Activated T-cell treated with anti-CD3 and anti-CD28 coated beads for 24 hours (primary cell): ENCODE measurements at places on chromosomes 4 and X.
A peak's percentile ranks its signal among the peaks of the same experiment; 100 is the strongest.

- DNase-seq = no peak
Measured at GRCh38 chr4:135065366-135065765, 863.8 kb upstream of the PABPC4L start.

DNA sequence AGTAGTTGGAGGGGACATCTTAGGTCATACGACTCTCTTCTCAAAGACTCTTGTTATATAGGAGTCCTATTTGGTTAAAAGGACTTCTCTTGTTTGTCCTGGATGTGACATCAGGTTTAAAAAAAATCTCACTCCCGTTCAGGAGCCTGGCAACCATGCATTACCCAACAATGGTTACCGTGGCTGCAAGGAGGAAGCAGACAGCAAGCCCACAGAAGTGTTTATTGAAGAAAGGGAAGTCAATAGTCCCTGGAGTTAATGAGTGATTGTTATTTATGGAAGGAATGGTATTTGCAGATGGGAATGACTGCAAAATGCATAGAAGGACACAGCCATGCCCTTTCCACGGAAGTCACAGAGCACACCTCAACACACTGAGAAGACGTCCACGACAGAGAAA lies 75.9 kb upstream of the ENPP6 start:
- no peak for DNase-seq

DNA sequence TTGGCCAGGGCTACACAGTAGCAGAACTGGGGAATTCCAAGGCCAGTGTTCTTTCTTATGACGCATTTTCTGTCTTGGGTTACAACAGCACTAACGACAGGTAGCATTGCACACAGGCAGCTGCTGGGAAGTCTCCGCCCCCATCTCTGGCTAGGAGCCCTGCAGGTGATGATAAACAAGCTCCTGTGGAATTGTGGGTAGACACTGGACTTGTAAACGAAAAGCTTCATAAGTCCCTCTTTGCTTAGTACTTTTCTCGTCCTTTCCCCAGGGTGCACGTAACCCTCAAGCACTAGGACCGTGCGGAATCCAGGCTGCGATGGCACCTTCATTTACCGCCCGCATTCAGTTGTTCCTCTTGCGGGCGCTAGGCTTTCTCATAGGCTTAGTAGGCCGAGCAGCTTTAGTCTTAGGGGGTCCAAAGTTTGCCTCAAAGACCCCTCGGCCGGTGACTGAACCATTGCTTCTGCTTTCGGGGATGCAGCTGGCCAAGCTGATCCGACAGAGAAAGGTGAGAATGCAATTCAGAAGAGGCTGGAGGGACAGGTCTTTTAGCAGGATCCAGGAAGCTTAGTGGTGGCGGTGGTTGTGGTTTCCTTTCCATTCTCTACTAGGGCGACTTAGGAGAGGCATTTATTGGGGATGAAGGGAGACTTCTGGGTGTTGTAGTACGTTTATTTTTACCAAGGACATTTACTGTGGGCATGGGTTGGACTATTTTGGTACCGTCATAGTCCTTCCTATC lies at the start of gene FAAH2:
FAAH2 (plus strand) TSS at position 200 of the 745 bp plus-strand sequence; CDS start at position 320, 120 bp downstream.
- peak; percentile 25 for DNase-seq

DNA sequence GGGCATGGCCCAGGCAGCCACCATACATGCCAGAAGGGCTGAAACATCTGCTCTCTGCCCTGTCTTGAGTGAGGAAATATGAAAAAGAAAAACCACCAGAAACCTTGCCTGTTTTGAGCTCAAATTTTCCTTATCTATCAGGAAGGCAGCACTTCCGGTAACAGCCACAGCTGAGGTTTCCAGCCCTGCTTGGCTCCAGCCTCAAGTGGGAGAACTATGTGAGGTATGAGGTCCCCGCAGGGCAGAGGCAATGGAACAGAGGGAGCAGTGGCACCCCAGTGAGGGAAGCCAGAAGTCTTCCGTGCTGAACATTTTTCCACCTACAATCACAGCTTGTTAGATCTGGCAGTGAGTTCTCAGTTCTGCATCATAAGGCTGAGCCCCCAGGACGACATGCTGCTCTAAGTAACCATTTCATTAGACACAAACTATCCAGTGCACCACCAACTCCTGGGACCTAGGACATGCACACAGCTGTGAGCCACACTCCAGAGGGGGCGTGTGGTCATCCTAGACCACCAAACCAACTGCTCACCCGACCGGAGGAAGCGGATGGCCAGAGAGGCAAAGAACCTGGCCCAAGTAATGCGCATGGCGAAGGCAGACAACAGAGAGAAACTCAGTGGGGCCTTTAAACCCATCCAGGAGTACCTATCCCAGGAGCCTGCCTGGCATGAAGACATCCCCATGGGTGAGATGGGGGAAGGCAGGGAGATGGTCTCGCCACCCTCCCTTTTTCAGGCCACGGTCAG lies 22.6 kb downstream of the WDR1 start:
- DNase-seq = no peak

GRCh38 chrX:13258052-13258444 lies 61.8 kb downstream of the ATXN3L start:
- no peak for DNase-seq

DNA sequence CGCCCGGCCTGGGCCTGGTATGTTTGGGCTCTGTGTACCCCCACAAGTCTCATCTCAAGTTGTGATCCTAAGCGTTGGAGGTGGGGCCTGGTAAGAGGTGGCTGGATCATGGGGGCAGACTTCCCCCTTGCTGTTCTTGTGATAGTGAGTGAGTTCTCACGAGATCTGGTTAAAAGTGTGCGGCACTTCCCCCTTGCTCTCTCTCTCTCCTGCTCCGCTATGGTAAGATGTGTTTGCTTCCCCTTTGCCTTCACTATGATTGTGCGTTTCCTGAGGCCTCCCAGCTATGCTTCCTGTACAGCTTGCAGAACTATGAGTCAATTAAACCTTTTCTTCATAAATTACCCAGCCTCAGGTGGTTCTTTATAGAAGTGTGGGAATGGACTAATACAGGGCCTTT lies 53.0 kb downstream of the CHST7 start:
- DNase-seq = no peak

DNA sequence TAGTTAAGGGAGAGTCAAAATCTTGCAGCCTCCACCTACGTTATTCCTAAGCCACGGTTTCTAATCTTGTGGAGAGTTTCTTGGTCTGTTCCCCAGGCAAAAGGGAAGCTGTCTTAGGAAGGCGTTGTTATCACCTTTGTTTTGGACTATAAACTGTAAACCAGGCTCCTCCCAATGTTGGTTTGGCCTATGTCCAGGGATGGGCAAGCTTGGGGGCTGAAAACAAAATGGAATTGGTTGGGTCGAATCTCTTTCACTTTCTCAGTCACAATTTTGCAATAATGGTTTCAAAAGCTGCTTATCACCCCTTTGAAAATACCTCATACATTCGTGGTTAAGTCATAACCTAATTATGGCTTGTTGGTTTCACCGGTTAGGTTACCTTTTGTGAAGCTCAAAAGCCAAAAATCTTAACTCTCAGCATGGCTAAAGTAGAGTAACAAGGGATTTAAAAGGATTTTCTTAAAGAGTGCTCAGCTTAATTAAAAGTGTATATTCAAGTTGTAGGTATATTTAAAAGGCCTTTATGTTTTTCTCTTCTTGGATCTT lies 232.1 kb downstream of the CHM start:
- no peak for DNase-seq

DNA sequence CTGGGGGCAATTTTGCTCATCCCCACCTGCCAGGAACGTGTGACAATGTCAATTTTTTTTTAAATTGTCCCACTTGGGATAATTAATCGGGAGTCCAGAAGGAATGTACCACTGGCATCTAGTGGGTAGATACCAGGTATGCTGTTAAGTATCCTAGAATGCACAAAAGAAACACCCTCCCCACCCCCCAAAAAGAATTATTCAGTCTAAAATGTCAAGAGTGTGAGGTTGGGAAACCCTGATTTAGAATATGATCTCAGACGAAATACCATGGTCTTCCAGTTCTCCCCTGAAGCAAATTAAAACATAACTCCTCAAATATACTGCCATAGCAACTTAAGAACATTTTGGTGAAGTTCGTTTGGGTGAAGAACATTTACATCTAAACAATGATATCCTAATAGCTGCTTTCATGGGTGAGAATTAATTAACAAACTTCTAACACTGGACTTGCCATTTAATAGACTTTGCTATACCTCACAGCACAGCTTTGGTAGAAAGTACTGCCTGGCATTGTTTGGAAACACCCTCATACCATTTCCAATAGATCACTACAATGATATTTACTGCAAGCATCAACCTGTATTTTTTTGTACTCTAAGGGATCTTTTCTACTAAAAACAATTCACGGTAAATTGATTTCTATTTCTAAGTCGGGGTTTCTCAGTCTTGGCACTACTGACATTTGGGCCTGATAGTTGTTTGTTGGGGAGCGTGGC lies 36.5 kb downstream of the SH3RF1 start:
- DNase-seq = no peak

GRCh38 chrX:47384502-47384901 lies 14.1 kb downstream of the ZNF157 start:
- DNase-seq = peak; percentile 51

DNA sequence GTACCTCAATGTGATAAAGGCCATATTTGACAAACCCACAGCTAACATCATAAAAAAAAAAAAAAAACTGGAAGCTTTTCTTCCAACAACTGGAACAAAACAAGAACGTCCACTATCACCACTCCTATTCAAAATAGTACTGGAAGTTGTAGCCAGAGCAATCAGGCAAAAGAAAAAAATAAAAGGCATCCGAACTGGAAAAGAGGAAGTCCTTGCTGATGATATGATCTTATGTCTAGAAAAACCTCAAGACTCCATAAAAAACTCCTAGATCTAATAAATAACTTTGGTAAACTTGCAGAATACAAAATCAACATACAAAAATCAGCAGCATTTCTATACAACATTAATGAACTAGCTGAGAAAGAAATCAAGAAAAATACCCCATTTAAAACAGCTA lies 134.3 kb downstream of the TEX11 start:
- DNase-seq = no peak

- no peak for DNase-seq
Measured at GRCh38 chr4:40348000-40348399, 12.9 kb downstream of the CHRNA9 start.

- no peak for DNase-seq
Measured at GRCh38 chr4:78056265-78057129, 626 bp upstream of the FRAS1 start.

GRCh38 chrX:149230689-149231088 lies 274.4 kb downstream of the IDS start:
- DNase-seq = no peak

- DNase-seq = no peak
Measured at GRCh38 chr4:54561940-54562339, 95.8 kb upstream of the KIT start.

- DNase-seq = no peak
Measured at GRCh38 chr4:110106931-110107296, 91.5 kb downstream of the ELOVL6 start.

DNA sequence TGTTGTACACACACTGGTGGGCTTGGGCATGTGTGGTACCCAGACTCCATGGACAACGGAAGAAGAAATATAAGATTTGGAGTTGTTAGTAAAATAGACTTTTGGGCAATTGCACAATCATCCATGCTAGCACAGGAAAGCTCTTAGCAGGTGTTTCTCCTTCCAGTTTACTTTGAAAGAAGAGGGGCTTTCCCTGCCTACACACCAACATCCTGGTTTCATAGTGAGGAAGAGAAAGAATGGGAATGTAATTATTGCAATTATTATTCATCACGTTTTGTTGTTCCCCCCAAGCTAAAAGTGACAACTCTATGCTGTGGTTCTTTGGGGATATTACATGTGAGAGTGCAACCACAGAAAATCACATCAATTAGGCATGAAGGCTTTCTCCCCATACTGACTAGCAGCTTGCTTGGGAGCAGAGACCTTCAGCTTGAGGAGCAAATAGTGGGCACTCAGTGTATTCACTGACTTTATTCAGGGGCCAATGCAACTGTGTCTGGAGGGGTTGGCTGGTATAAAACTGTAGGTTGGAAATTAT lies 57.2 kb upstream of the PUDP start:
- no peak for DNase-seq

- DNase-seq = no peak
Measured at GRCh38 chr4:54277691-54278090, 48.6 kb downstream of the PDGFRA start.

GRCh38 chrX:98646351-98646750 lies 1762.6 kb downstream of the RPA4 start:
- DNase-seq = no peak

- no peak for DNase-seq
Measured at GRCh38 chr4:93066749-93067148, 761.8 kb upstream of the ATOH1 start.
